Urinary bladder (tissue), 4 donors: ENCODE measurements at places on chromosomes 6 and 20. TPM values are rescaled to one million over a fixed set of nuclear protein-coding genes. Genes with fewer than 3 reads are reported as not detected.

RNF39 gene
- polyA plus RNA-seq, result 0.73 TPM

- DNase-seq, result no peak
Observed at GRCh38 chr6:68710916-68711315, 75.8 kb downstream of the ADGRB3 start.

DNA sequence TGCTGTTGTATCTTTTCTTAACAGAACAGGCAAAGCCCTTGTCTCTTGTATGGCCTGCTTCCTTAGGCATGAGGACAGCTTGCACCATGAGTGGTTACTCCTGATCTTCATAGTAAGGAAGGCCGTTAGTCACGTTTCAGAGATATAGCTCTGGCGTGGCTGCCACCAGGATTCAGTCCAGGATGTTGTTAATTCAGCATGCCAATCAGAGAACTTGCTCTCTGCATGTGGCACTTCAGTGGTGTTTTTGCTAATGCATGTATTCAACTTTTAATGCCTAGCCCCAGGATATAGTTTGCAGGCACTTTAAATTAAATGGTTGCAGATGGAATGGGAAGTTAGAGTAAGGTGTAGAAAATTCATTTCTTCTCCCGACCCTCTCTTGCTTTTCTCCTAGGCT is 20.0 kb downstream of the ARFGEF2 start:
- DNase-seq, result no peak

WFDC12 gene
- not detected for polyA plus RNA-seq

DNA sequence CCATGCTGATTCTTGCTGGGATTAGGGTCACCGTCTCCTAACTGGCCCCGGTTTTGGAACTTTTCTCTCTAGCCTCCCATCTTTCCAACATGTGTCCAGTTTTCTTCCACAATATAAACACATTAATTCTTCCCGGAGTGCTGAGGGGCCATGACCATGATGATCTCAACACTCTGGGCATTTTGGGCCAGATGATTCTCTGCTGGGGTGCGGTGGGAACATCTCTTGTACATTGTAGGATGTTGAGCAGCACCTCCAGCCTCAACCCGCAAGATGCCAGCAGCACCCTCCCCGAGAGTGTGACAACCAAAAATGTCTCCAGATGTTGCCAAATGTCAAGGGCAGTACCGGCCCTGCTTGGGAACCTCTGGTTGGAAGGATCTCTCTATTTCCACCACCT is 164.8 kb downstream of the TFAP2C start:
- no peak for DNase-seq
